Glomerular endothelial cell (primary cell): ENCODE measurements at places on chromosomes 4 and X. TPM values are rescaled to one million over a fixed set of nuclear protein-coding genes. Genes with fewer than 3 reads are reported as not detected.

GRCh38 chr4:77079281-77079680 lies 3.5 kb upstream of the CCNI start:
- no peak for DNase-seq

DNA sequence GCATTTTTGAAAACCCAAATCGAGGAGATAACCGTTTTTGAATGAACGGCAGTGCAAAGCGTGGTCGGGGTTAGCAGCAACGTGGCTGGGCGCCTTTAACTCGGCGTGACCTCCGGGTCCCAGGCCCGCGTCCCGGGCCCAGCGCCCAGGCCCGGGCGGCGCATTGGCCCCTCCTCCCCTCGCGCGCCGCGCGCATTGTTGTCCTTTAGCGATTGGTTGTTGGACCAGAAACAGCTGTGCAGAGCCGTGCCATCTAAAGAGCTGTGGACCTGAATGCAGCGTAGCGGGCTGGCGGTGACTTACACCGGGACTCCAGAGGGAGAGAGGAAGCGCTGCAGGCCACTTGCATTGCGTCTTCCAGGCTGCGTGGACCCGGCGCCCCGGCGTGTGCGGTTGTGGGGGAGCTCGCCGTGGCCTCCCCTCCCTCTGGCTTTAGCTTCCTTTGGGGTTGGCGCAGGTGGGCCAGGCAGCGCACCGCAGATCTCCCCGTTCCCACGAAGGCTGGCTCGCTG lies at the start of gene STOX2:
STOX2 (plus strand) TSS at position 227 of the 512 bp plus-strand sequence. CDS start 1,484 bp downstream, outside the sequence.
- DNase-seq = no peak

Gene PI4K2B
- 14.7 and 18.1 TPM in 2 replicates for total RNA-seq

DNA sequence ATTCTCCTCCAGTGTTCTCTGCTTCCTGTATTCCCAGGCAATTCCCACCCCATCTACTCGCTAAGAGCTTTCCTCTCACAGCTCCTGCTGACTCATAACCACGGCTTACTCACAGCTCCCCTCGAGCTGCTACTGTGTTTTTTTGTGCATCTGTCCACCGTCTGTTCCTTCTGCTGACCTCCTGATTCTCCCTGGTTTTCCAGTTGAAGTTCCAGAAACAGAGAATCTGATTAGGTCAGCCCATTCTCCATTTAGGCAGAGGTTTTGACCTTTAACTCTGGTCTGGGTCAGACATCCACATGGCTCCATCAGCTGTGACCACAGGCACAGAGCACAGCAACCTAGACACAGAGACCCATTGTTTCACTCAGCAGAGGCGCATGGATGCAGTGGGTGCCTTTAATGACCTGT lies 5.5 kb upstream of the SMIM20 start:
- DNase-seq = no peak
